ENCODE measurements at places on chromosomes 3 and 15.
A peak's percentile ranks its signal among the peaks of the same experiment; 100 is the strongest.

GRCh38 chr3:129549805-129550204 is 6.8 kb downstream of the H1-8 start:
- no peak for DNase-seq

DNA sequence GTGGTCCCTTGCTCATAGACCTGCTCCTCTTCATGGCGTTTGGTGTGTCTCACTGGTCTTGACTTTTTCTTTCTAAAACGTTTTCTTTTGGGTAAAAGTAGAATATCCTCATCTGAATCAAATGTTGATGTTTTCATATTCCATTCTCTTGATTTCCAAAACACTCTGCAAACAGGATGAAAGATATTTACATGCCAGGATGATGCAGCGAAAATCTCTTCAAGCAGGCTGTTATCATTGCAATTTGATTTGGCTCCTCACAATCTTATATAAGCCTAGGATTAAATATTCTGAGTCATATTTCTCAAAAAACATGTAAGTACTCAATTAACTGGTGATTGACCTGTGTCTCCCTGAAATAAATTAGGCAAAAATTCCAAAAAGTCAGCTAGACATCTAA is 10.1 kb downstream of the PP2D1 start:
- DNase-seq, result no peak

- DNase-seq, result no peak
Observed at GRCh38 chr15:73232776-73233175, 136.0 kb downstream of the HCN4 start.

DNA sequence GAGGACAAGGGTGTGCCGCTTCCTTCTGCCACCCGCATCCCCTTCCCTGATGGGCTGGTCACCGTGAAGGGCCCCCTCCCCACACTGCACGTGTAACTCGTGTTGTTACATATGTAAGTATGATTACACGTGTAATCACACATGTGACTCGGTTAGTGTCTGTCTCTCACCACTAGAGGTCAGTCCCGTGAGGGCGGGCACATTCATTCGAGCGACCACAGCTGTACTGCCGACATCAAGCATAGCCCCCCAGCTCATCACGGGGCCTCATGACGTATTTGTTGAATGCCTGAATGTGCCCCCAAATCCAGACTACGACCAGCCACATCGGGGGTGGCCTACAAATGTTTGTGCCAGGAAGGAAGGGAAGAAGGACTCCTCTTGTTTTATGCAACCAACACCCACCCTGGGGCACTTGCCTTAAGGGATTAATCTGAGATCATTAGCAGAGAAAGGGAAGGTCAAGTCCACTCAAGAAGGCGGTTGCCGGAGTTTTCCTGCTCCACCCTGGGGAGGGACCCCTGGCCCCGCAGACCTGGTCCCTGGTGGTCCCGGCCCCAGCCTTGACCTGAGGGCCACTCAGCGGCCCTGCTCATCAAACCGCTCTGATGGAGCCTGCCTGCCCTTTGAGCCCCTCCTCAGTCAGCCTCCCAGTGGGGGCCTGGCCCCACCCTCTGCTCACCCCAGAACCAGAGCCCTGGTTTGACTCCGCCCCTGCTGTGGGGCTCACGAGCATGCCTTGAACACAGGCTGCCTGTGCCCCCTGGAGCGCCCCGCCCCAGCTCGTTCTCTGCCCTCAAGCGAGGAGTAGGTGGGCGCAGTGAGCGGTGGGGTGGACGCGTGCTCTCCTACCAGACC is 52.8 kb downstream of the RGMA start:
- DNase-seq, result peak; percentile 71

- no peak for DNase-seq
Observed at GRCh38 chr3:182212479-182213076, 500.9 kb downstream of the SOX2 start.

- DNase-seq, result no peak
Observed at GRCh38 chr15:91694831-91695210, 158.7 kb upstream of the SLCO3A1 start.

- no peak for DNase-seq
Observed at GRCh38 chr15:39331584-39331983, 249.3 kb upstream of the THBS1 start.

DNA sequence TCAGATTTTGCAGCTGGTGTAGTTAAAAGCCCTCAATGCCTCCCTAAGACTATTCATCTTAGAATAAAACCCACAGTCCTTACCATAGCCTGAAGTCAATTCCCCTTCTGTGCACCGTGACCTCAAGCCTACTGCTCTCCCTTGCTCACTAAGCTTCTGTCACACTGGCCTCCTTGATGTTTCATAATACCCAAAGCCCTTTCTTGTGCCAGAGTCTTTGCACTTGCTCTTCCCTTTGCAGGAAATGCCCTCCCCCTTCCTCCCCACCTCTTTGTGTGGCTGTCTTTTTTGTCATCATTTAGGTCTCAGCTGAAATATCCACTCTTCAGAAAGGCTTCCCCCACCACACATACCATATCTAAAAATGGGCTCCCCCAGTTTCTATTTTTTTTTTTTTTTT is 4.2 kb upstream of the PLEKHO2 start:
- no peak for DNase-seq

DNA sequence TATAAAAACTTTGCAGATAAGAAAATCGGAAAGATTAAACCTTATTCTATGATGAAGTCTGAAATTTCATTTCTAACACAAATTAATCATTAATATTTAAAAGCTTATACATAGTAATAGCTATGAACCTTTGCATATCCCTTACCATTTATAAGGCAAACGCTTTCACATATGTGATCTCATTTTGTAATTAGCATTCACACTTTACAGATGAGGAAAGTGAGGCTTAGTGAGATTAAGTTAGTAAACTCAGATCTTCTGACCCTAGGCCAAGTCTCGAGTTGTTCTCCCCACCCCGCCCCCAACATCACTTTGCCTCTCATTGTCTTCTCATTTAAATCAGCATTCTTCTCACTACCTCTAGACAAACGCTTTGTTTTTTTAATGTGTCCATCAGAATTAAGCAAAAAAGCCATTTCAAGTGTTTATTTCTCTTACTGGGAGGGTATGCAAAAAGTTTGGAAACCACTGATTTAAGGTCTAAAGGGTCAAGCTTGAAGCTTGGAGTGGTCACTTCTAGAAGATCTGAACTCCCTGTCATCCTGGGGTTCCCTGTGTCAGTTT is 172.9 kb upstream of the BCL6 start:
- no peak for DNase-seq

DNA sequence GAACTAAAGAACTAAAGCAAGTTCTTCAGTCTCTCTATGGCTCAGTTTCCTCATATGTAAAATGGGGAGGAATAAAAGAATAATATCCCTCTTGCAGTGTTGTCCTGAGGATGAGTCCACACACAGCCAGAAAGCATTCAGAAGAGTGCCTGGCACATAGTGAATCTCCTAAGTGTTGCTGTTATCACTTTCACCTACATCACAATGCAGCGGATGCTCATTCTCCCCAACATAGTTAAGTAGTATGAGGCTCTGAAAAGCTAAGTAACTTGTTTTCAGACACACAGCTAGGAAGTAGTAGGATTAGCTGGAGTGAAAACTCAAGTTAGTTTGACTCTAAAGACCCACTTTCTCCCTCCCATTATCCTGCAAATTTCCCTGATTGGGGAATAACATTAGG is 9.1 kb upstream of the USP3 start:
- DNase-seq, result no peak

GRCh38 chr3:69191516-69191915 is 69.1 kb upstream of the LMOD3 start:
- no peak for DNase-seq

DNA sequence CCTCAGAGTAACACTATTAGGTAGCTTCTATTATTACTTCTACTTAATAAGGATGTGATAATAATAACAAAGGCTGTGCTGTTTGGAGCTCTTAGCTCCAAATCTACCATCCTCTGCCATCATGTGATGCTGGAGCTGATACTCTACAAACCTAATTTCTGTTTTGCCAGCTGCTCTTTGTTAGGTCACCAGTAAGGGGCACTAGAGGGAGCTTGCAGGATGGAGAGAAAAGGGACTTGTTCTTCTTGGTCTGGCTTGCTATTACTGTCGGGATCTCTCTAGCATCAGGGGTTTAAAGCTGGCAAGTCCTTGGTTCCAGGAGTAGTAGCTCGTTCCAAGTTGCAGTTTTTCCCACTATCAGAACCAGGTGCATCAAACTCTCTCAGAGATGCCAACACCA is 194.9 kb upstream of the KBTBD8 start:
- DNase-seq, result no peak

DNA sequence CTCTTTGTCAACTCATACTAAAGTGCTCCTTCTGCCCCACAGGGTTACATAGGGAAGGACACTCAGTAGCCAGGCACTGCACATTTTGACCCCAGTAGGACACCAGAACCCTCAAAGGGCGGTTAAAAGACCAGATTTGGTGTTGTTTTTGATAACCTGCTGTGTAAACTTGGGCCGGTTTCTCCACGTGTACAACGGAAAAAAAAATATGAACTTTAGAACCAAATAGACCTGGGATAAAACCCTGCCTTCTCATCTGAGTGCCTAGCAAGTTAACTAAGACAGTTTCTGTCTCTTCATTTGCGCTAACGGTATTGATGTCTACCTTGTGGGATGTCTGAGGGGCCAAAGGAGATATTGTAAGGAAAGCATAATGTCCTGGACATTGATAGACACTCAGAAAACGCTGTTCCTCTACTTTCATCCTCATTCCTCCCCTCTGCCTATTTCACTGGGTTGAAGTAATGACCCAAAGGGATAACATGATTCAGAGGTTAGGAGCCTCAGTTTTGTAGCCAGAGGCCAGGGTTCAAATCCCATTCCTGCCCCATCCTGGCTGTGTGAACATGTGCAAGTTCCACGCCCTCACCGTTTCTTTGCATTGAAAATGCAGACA is 155.9 kb upstream of the LPP start:
- no peak for DNase-seq

DNA sequence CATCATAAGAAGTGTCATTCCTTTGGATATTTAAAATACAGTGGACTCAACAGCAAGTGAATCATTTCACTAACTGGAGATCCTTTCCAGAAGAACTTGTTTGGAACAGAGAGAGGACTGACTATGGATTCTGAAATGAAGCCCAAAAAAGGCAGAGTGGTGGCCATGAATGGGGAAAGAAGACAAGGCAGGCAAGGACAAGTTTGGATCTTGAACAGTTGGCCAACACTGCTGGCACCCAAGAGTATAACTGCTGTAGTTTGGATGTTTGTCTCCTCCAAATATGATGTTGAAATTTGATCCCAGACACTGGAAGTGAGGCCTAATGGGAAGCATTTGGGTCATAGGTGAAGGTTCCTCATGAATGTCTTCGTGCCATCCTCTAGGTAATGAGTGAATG is 686.9 kb downstream of the GRM7 start:
- DNase-seq, result no peak

DNA sequence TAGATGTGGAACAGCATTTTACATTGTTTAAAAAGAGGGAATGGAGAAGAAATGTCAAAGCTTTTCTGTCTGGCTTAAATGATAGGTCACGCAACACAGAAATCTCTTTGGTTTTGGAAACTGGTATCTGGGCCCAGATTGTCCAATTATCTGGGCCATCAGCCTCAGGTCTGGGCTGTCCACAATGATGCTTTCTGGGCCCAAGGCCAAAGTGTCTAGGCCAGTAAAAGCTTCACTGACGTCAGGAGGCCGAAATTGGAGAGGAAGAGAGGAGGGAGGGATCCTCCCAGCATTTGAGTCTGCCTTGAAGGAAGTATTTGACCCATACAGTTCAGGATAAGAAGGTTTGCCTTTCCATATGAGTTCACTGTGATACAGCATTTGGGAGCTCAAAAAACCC is 60.7 kb upstream of the ALDH1A3 start:
- no peak for DNase-seq

DNA sequence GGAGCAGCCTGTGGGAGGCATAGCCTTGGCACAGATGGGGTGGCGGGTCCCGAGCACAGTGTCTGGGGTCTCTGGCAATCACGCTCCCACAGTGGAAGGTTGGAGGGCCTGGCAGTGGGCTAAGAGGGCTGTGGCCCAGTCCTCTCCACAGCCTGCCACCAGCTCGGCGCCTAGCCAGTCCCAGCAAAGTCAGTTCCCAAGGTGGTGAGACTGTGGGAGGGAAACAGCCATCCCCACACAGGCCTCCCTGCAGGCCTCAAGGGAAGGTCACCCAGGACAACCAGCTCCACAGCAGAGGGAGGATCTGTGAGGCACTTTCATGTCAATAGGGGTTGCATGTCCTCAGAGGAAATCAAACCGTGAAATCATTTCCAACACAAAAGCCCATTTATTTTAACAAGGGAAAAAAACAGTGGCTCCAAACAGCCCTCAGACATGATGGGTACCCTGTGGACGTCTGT is 27.6 kb upstream of the LIMD1 start:
- no peak for DNase-seq

GRCh38 chr3:142615171-142615570 is 19.0 kb downstream of the PLS1 start:
- no peak for DNase-seq

- peak; percentile 88 for DNase-seq
Observed at GRCh38 chr15:89441295-89441812, 55.0 kb downstream of the RHCG start.

- no peak for DNase-seq
Observed at GRCh38 chr3:165696496-165696895, 140.7 kb downstream of the BCHE start.
